Thyroid gland (tissue), 4 donors: ENCODE measurements at places on chromosomes 4 and X. TPM values are rescaled to one million over a fixed set of nuclear protein-coding genes. Genes with fewer than 3 reads are reported as not detected.

- no peaks in the 10 kb centered on the region for H3K36me3 ChIP-seq
- no peak overlapping the region for H3K27ac ChIP-seq
- no peaks in the 10 kb centered on the region for H3K27me3 ChIP-seq
- no peaks in the 10 kb centered on the region for H3K4me1 ChIP-seq
- DNase-seq = no peak
- no peak overlapping the region for H3K4me3 ChIP-seq
Measured at GRCh38 chr4:46889410-46889809, 19.6 kb downstream of the COX7B2 start.

Gene PJA1
- 55.4 TPM for total RNA-seq

Gene PARM1
- 575 TPM for total RNA-seq

- H3K4me1 ChIP-seq = no peaks in the 10 kb centered on the region
- no peaks in the 10 kb centered on the region for H3K36me3 ChIP-seq
- DNase-seq = no peak
- no peak overlapping the region for H3K27ac ChIP-seq
- H3K27me3 ChIP-seq = no peaks in the 10 kb centered on the region
Measured at GRCh38 chrX:87397103-87397886, 120.3 kb upstream of the KLHL4 start.

- H3K4me3 ChIP-seq = no peak overlapping the region
- H3K4me1 ChIP-seq = peaks cover 16% of the 10 kb centered on the region
- DNase-seq = no peak
- no peaks in the 10 kb centered on the region for H3K27me3 ChIP-seq
- H3K36me3 ChIP-seq = no peaks in the 10 kb centered on the region
Measured at GRCh38 chr4:38080061-38080974, 120.1 kb downstream of the PTTG2 start.

GRCh38 chr4:10212901-10213300, 96.3 kb upstream of the WDR1 start:
- H3K27ac ChIP-seq = no peak overlapping the region
- DNase-seq = no peak
- no peak overlapping the region for H3K4me3 ChIP-seq
- no peaks in the 10 kb centered on the region for H3K36me3 ChIP-seq
- H3K27me3 ChIP-seq = no peaks in the 10 kb centered on the region

DNA sequence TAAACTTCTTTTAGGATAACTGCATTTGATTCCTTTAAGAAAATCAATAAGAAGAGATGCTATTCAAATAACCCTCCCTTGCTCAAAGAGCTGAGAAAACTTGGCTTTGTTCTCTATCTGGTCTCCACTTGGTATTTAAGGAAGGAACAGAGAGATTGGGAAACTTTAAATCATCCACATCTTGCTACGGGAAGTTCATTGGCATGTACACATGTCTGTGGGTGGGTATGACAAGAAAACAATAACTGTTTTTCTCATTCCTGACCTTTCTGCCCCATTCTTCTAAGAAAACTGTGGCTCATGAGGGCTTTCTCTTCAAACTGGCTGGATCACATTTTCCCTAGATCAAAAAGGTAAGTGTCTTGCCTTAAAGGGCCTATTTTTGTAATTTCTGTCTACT, 6.0 kb downstream of the SEL1L3 start:
- H3K4me3 ChIP-seq = no peak overlapping the region
- DNase-seq = no peak
- no peak overlapping the region for H3K27ac ChIP-seq
- no peaks in the 10 kb centered on the region for H3K36me3 ChIP-seq
- H3K27me3 ChIP-seq = no peaks in the 10 kb centered on the region
- H3K4me1 ChIP-seq = peaks cover 28% of the 10 kb centered on the region

- no peaks in the 10 kb centered on the region for H3K4me1 ChIP-seq
- no peaks in the 10 kb centered on the region for H3K27me3 ChIP-seq
- H3K4me3 ChIP-seq = no peak overlapping the region
- no peak overlapping the region for H3K27ac ChIP-seq
Measured at GRCh38 chrX:40209951-40210617, 112.3 kb upstream of the BCOR start.

DNA sequence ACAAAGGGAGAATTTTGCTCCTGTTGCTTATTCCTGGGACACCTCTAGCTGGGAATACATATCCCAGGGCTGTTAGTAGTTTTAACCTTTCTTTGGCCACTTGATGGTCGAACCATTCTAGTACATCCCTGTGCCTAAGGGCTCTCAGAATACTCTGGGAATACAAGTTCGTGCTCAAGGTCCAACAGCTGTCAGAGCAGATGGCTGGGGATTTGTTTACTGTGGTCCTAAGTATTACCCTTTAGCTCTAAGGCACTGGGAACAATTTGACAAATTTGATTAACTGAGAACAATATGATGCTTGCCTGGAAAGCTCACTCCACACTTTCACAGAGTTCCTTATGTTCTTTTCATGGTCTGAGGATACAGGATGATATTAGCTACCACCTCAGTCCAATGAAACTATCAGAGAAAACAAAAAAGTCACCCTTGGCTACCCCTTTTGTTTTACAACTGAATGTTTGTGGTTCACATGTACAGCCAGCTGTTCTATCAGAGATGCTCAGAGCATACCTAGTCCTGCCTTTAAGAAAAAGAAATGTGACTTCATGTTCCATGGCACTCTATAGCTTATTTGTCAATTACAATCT, 47.4 kb upstream of the PHOX2B start:
- no peak overlapping the region for H3K4me3 ChIP-seq
- H3K36me3 ChIP-seq = no peaks in the 10 kb centered on the region
- no peak overlapping the region for H3K27ac ChIP-seq
- no peaks in the 10 kb centered on the region for H3K27me3 ChIP-seq
- no peak for DNase-seq
- no peaks in the 10 kb centered on the region for H3K4me1 ChIP-seq

Gene PNMA6A
- total RNA-seq = 4.9 TPM

DNA sequence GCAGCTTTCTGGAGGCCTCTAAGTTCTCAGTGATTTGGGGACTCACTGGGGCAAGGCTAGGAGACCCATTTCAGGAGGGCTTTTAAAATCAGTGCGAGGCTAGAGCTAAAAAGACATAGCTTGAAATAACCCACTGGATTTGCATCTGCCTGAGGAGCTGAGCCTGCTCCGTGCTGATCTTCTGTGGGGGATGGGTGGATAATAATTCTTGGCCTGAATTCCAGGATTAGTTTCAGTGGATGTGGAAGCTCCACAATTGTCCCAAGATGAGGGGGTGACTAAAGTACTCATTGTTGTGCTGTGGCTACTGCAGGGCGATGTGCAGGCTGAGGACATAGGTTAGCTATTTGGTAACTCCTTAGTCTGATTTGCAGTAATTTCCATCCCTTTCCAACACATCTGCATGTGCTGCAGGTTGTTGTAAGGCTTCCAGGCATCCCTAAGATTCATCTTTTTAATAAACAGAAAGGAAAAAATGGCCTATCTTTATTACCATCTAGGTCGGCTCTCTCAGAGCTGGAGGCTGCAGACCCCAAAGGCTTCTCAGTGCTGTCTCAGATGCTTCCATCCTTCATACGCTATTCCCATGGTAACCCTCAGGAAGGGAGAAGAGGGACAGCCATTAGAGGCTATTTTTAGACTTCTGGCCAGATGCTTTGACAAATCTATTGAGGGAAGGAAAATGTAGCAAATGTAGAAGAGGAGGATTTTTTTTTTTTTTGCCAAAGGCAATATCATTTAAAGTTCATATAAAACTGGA, 63.4 kb downstream of the GRXCR1 start:
- no peaks in the 10 kb centered on the region for H3K4me1 ChIP-seq
- no peak overlapping the region for H3K4me3 ChIP-seq
- no peaks in the 10 kb centered on the region for H3K27me3 ChIP-seq
- H3K27ac ChIP-seq = no peak overlapping the region
- no peak for DNase-seq
- H3K36me3 ChIP-seq = no peaks in the 10 kb centered on the region

- no peaks in the 10 kb centered on the region for H3K36me3 ChIP-seq
- no peaks in the 10 kb centered on the region for H3K27me3 ChIP-seq
- no peak overlapping the region for H3K27ac ChIP-seq
- H3K4me1 ChIP-seq = no peaks in the 10 kb centered on the region
- no peak for DNase-seq
- no peak overlapping the region for H3K4me3 ChIP-seq
Measured at GRCh38 chr4:60723796-60724195, 476.3 kb upstream of the ADGRL3 start.

Gene DACH2
- total RNA-seq = 0.33 TPM

Gene CDX4
- total RNA-seq = not detected

Gene MAGEA11
- total RNA-seq = not detected

DNA sequence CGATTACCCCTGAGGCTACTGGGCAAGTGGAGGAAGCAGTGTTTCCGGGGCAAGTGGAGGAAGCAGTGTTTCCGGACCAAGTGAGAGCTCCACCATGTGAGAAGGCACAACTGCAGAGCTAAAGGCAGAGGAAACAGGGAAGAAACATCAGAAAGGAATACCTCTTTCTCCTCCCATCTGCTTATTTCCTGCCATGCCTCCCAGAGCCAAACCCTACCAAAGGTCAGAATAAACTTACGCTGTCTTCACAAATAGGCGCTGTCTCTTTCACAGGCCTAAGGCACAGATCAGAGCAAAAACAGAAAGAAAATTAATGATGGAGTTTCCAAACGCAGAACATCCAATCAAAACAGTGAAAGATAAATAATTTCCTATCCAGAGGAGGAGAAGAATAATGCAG, 153.0 kb downstream of the ATOH1 start:
- H3K4me1 ChIP-seq = no peaks in the 10 kb centered on the region
- no peaks in the 10 kb centered on the region for H3K27me3 ChIP-seq
- no peak overlapping the region for H3K27ac ChIP-seq
- no peak overlapping the region for H3K4me3 ChIP-seq

DNA sequence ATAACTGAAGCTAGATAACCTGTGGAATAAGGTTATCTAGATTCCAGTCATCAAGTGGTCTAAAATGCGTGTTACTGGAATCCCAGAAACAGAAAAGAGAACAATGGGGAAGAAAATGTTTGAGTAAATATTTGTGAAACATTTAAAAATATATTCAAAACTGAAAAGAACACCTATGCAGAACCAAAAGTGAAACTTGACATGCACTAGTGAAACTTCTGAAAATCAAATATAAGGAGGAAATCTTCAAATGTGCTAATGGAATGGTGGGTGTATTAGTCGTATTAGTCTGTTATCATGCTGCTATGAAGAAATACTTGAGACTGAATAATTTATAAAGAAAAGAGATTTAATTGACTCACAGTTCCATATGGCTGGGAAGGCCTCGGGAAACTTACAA, 512.4 kb upstream of the KLHL4 start:
- H3K4me1 ChIP-seq = no peaks in the 10 kb centered on the region
- H3K27ac ChIP-seq = no peak overlapping the region
- no peak overlapping the region for H3K4me3 ChIP-seq
- H3K27me3 ChIP-seq = no peaks in the 10 kb centered on the region
- H3K36me3 ChIP-seq = no peaks in the 10 kb centered on the region

DNA sequence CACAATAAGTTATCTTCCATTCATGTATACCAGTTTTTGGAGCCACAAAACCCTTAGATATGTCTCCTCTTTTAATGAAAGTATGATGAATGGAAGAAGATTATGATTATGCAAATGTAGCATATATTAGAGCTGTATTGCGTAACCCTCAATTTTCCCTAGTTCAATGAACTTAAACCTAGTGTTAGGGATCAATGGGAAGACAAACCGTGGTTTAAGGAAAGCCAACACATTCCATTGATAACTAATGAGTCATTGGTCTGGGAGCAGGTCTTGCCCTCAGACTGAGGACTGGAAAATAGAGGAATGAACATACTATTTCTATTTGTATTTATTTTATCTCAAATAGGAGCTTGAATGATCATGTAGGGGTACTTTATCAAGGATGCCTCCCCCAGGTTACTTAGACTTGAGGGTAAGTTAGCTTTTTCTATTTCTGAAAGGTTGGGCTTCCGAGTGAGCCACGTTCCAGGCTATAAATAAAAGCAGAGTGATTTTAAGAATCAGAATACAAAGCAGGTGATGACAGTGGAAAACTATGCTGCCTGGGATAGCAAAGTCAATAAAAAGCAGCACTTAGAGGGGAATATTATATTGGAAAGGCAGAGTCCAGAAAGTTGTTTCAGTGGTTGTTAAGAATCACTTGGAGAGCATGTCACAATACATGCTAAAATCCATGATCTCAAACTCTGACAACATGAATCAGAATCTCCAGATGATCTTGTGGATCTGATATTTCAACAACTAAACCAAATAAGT, 356.0 kb downstream of the ADAM29 start:
- H3K36me3 ChIP-seq = no peaks in the 10 kb centered on the region
- H3K4me3 ChIP-seq = no peak overlapping the region
- H3K27me3 ChIP-seq = no peaks in the 10 kb centered on the region
- no peak for DNase-seq
- no peak overlapping the region for H3K27ac ChIP-seq

GRCh38 chr4:147327322-147327721, 153.6 kb upstream of the EDNRA start:
- no peak overlapping the region for H3K27ac ChIP-seq
- no peak for DNase-seq
- H3K4me1 ChIP-seq = no peaks in the 10 kb centered on the region
- H3K27me3 ChIP-seq = no peaks in the 10 kb centered on the region

DNA sequence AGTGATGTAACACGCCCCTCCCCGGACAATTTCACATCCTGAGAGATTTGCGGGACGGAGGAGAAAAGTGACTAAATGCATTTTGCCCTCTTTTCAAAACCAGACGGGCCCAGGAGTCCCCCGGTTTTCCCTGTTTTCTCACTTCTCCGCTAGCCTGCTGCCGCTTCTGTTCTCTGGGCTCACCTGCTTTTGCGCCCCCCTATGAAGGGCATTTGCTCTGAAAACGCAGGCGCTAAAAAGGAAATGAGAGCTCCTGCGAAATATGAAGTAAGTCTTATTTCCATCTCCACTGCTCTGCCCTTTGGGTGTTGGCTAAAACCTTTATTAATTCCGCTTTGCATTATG, 613 bp upstream of the TMEM47 start:
- H3K36me3 ChIP-seq = no peaks in the 10 kb centered on the region
- H3K4me1 ChIP-seq = no peaks in the 10 kb centered on the region
- peak overlapping the region; percentile 4 for H3K27ac ChIP-seq
- peak overlapping the region; percentile 28 for H3K4me3 ChIP-seq

Gene PAGE2B
- total RNA-seq = not detected

DNA sequence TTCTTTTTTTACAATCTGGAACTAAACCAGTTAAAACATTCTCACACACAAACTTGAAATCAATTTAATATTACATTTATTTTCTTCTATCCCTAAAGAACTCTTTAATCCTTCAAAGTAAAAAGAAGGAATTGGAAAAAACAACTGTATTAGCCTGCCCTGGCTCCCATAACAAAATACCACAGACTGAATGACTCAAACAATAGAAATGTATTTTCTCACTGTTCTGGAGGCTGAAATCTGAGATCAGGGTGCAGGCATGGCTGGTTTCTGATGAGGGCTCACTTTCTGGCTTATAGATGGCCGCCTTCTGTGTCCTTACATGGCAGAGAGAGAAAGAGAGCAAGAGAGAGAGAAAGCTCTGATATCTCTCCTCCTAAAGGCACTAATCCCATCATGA, 149.4 kb downstream of the PDGFRA start:
- no peaks in the 10 kb centered on the region for H3K36me3 ChIP-seq
- no peaks in the 10 kb centered on the region for H3K27me3 ChIP-seq
- no peaks in the 10 kb centered on the region for H3K4me1 ChIP-seq
- no peak overlapping the region for H3K27ac ChIP-seq
- no peak overlapping the region for H3K4me3 ChIP-seq
- DNase-seq = no peak

Gene MAGED4B
- total RNA-seq = 20.8 TPM

Gene MAGEA1
- total RNA-seq = not detected

Gene GYPE
- total RNA-seq = 0.67 TPM

- H3K4me1 ChIP-seq = no peaks in the 10 kb centered on the region
- H3K27me3 ChIP-seq = no peaks in the 10 kb centered on the region
- no peak overlapping the region for H3K4me3 ChIP-seq
- H3K27ac ChIP-seq = no peak overlapping the region
- no peaks in the 10 kb centered on the region for H3K36me3 ChIP-seq
Measured at GRCh38 chrX:47166126-47166525, 21.1 kb downstream of the RBM10 start.

Gene CD38
- total RNA-seq = 12.7 TPM
